ENCODE measurements at places on chromosomes 12 and 14.

DNA sequence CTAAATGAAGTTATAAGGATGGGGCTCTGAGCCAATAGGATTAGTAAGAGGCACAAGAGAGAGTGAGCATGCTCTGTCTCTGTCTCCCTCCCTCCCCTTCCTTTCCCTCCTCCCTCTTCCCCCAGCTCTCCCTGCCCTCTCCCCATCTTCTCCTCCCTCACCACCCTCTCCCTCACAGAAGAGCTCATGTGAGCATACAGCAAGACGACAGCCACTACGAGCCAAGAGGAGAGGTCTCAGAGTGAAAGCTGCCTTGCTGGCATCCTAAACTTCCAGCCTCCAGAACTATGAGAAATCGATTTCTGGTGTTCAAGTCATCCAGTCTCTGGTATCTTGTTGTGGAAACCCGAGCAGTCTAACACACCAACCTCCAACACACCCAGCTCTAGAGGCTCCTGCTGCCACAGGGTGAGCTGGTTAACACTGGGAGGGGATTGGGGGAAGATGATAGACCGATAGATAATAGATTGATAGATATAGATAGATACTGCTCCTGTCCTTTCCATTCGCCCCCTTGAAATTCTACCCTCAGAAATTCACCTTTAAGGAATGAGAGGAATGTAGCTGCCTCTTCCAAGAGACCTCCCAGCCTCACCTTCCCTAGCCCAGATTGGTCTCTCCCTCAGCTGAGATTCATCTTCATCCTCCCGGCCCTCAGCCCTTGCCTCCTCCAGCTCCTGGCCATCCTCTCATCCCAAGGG, 25.8 kb upstream of the ACTN1 start:
- no peak for DNase-seq

DNA sequence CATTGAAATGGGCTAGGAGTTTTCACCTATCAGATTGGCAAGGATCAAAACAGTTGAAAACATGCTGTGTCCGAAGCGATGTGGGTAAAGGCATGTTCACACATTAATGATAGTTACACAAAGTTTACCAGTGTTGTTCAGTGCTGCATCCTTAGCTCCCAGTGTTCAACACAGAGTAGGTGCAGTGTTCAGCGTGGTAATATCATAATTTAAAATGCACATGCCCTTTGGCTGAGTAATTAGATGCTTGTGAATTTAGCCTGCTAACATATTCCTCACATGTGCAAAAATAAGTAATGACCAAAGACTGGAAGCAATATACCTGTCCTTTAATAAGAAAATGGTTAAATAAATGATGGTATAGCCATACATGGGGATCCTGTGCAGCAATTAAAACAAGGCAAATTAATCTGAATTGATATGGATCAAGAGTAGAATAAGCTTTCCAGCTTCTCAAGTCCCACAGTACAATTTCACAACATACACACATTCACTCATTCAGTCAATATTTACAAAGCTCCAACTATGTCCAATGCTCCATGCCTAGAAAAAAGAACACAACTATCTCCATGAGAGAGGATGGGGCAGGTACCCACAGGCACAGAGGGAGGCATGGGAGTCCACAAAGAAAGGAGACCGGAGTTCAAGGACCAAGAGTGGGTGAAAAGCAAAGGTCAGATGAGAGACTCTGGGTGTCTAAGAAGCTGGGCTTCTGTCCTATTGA, 12.8 kb downstream of the TMCC3 start:
- no peak for DNase-seq

DNA sequence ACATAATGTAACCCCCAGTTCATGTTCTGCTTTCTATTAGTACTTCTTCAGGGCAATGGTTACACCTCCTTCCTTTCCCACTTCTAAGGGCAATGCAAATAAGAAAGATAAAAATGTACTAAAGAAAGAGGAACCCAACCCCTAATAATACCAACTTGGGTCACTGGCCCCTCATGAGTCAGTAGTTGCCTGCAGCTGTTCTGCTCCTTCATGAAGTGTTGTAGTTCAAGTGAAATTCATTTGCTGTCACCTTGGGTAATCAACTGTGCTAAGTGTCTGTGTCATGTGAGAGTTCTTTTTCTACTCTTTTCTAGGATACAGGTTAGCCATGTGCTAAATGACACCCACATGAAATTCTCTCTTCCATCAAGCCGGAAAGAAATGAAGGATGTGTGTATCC, 91.8 kb downstream of the PLXNC1 start:
- no peak for DNase-seq

DNA sequence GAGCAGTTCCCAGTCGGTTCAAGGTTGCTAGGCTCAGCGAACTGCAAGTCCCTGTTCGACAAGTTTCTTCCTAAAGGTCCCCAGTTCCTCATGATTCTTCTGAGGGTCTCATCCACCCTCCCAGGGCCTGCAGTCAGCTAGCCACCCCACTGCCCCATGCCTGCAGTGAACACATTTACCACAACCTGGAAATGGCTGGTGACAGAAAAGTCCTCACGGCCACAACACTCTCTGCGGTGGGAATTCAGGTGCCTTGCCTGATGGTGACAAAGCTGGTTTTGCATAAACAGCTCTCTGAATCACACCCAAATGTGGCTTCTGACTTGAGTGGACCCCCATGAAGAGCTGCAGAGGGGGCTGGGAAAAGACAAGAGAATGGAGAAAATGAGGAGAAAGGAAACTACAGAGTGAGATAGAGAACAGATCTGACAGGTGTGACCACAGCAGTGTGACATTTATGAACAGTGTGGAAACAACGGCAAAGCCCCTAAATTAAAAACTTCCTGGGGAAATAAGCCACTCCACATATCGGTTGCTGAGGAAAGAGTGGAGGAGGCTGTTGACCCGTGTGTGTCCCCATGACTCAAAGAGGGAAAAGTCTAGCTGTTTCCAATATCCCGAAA, 1.3 kb upstream of the CD27 start:
- no peak for DNase-seq

GRCh38 chr14:96824283-96824682, 27.1 kb downstream of the VRK1 start:
- DNase-seq: no peak

DNA sequence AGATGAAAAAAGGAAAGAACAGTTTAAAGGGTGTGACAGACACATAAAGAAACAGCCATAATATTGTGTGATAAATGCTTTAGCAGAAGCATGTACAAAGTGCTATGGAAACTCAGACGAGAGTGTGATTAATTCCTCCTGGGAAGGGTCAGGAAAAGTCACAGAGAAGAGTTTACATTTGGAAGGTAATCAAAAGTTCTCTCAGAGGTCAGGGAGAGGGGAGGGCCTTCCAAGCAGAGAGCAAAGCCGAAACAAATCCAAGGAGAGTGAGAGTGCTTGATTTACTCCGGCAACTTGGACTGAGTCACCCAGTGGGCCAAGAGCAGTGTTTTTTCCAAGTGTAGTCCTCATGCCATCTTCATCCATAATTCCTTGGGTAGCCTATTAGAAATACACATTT, 108.3 kb downstream of the IGF1 start:
- no peak for DNase-seq

DNA sequence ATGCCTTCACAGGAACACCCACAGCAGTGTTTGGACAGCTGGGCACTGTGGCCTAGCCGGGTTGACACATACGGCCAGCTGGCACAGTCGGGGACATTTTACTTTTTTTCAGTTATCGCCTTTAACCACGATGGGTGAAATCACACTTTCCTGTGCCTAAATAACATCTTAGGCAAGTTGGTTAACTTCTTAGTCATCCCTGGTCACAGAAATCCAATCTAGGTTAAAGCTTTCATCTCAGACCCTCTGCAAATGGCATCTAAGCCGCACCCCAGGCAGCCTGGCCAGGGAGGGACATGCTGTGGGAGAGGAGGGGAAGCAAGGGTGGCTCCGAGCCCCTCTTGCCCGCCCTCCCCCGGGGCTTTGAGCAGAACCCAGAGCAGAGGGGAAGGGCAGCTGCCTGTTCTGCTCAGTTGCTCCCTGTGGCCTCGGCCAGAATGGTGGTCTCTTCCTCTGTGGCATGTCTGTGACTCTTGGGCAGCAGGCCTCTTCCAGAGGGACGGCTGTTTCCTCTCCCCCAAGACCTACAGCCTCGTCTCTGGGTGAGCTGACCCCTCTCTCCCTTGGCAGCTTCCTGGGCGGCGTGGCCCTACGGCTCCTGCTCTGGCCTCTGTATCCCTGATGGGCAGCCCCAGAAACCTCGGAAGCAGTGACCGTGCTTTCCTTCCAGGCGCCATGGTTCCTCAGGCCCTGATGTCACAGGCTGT, 85.4 kb upstream of the DYNC1H1 start:
- no peak for DNase-seq

- no peak for DNase-seq
These were observed 152.7 kb upstream of the KITLG start for GRCh38 chr12:88733008-88733407.

DNA sequence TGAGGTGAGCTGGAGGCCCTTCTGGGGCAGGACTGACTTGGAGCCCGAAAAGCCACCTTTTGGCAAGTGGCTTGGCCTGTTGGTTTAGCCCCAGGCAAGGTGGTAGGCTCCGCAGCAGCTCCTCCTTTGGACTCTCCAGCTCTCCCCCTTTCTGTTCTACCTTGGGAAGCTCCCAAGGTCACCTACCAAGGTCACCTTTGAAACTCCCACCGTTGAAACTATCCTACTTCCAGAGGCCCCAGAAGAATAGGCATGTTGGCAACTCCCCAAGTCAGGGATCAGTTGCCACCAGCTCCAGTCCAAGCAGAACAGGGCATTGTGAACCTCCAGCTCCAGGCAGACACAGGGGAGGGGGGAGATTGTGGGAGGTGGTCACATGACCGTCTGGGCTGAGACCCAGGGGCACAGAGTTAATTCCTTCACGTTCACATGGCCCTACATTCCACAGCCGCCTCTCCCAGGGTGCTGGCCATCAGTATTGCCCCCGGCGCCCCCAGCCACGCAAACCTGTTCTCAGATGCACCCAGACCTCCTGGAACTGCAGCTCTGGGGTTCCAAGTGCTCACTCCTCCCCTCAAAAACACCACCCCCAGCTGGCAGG, 14.4 kb downstream of the IRF2BPL start:
- peak; percentile 87 for DNase-seq

DNA sequence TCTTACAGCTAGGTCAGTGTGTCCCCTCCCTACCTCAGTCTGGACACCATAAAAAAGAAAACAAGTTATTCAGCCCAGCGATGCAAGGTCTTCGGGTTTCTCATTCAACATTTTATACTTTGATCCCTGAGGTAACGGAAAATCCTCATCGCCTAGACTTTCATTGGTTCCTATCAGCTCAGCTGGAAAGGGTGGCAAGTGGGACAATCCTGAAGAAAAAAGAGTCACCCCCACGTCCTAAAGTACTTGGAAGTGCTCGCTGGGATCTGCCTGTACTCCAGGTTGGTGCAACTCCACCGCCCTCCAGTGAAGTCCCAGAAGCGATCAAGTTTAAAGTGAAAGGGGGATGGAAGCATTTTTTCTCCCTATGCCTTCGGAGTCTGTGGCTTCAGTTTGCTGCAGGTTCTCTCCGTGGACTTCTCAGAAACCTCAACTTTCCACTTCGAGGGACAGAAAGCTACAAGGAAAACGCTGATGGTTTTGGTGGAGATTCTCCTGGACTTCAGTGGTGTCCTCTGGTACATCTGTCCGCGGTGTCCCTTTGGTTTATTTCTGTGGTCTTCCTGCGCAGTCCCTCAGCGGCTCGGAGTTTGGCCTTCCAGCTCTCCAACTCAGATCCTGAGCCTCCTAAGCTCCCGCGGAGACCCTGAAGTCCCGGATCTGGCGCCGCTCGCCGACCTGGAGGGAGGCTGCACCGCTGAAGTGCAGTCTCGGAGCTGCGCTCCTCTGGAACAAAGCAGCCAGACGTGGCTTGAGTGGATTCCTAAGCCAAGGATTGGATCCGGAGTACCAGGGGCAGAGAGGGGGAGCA, 1.8 kb upstream of the LRFN5 start:
- peak; percentile 51 for DNase-seq

DNA sequence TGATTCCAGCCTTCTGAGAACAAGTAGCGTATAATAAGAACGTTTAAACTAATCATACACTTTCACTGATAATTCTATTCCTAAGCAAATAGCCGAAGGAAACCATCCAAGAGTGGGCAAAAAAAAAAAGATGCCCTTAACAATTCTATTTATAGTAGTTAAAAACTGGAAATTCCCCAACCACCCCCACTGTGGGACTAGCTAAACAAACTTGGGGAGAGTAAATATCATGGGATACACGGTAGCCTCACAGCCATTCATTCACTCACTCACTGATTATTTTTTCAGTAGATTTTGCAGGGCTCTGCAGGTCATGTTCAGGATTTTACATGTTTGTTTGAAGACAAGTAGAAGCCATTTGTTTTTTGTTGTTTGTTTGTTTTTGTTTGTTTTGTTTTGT, 197.0 kb downstream of the ETV6 start:
- no peak for DNase-seq

GRCh38 chr12:2163177-2163941, 110.6 kb downstream of the CACNA1C start:
- peak; percentile 50 for DNase-seq

DNA sequence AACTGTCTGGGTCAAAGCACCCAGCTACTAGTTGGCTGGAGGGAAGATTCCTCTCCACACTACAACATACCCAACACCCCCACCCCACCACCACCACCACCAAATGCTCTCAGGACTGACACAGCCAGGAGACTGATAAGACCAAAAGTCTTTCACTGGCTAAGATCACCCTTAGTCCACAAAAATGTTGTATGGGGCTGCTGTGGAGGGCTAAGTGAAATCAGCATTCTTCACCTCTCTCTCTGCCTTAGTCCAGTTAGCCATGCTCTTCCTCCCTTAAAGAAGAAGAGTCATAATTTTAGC, 106.2 kb downstream of the NUAK1 start:
- DNase-seq: no peak

DNA sequence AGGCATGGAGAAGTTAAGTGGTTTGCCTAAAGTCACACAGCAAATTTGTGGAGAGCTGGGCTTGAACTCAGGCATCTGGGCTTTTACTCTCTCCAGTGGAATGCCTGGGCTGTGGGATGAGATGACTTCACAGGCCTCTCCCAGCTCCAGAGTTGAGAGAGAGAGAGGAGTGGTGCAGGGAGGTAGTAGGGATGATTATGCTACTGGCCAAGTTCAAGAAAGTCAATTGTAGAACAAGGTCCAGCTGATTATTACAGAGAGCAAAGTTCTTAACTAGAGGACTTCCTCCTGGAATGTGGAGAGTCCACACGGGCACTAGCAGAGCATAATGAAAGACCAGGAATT, 769 bp upstream of the EMP1 start:
- no peak for DNase-seq

DNA sequence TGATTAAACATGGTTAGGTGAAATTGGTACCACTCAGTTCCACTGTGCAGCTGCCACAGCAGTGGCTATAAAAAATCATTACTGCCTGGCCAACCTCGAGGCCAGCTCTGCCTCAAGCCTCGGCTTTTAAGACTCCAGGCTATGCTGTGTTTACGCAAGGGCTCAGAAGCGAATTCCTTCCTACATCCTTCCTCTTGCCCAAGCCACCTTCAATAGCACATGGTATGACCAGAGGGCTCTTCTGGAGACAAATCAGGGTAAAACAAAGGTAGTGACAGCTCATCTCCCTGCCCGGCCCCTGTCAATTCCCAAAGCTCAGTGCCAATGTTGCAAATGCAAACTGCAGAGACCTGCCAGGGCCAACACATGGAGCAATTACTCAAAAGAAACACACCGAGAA, 31.9 kb downstream of the NUAK1 start:
- DNase-seq: no peak
